ENCODE measurements at places on chromosomes 5 and 9.

- no peak for DNase-seq
These were observed 156.4 kb upstream of the ADRA1B start for GRCh38 chr5:159759791-159760290.

DNA sequence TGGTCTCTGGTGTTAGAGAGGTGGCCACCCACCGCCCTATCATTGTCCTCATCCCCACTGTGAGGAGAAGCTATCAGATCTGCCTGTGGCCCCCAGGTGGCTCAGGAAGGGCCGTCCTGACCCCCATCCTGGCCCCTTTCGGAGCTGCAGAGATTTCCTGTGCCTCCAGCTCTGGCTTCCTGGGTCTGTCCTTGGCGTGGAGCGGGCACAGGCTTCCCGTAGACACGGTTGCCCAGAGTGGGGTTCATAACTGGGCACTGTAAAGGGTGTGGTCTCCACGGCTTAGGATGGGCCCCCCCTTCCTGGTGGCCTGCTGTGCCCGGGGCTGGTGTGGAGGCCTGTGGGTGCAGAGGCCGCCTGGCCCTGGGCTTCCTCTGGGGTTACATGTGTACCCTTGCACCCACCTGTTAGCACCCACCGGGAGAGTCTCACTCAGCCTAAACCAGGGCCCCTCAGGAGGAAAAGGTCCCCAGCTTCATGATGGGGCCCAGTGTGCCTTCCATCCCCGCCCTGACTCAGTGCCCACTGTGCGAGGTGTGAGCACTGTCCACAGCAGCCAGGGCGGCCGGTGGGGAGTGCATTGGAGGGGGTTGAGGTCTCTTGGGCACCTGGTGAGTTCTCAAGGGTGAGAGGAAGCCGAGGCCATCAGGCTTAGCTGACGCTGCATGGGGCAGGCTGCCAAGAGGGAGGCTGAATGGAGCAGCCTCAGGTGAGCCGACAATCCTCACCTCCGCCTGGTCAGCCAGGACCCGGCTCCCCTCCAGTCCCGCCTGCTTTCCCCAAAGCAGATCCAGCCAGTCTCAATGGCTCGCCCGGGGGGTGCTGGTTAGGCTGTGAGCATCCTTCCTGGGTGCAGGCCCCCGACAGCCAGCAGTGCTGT is 15.3 kb upstream of the AJM1 start:
- no peak for DNase-seq

- no peak for DNase-seq
These were observed 125.3 kb upstream of the ABCA1 start for GRCh38 chr9:105053209-105053652.

DNA sequence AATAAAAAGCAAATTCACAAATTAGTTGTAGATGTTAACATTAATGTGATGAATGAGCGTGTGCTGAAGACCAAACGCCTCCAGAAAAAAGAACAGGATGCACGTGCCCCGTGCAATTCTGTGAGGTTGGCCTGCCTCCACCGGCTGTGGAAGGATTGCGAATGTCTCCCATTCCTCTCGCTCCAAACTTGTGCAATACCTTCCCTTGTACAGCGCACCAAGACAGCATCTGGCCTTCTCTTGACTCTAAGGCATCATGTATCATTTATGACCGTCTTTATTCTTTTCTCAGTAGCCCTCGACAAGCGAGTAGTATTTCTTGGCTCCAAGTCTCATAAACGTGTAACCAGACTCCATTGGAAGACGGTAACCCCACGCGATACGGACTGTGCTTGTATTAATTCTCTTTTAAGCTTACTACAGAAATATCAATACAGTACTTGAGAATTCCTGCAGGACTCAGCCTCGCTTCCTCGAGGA is 1.5 kb upstream of the TESK1 start:
- no peak for DNase-seq

- no peak for DNase-seq
These were observed 2371.8 kb upstream of the ACO1 start for GRCh38 chr9:30012622-30013021.

GRCh38 chr9:134391319-134392231 is 65.3 kb downstream of the RXRA start:
- no peak for DNase-seq

DNA sequence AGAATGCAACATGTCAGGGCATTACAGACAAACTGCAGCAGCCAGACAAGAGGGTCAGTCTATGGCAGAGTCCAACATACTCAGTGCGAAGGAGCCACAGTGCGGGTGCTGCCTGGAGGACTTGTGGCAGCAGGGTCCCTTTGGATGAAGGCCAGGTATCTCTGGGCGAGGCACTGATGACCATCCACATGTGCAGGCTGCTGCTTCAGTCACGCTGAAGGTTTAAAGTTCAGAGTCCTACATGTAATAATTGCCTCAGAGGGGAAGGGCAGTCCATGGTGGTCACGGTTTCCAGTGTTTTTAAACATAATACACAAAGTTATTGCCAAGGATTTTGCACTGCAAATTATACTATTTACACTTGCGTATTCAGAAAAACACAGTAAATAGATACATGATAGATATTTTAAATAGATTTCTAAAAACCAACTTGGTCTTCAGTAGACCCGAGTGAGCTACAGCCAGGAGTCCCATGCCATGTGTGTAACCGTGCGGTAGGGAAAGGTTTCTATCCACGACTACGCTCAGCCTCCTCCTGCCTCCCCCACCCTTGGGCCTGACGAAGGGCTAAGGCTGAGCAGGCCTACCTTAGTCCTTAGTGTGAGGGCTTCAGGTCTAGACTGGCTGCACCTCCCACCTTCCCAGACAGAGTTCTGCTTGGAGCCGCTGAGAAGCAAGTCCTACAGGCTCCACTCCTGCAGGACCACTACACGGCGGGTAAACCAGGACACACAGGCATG is 76.2 kb downstream of the GPR21 start:
- no peak for DNase-seq

- no peak for DNase-seq
These were observed 74.9 kb upstream of the HMHB1 start for GRCh38 chr5:143737062-143737461.

DNA sequence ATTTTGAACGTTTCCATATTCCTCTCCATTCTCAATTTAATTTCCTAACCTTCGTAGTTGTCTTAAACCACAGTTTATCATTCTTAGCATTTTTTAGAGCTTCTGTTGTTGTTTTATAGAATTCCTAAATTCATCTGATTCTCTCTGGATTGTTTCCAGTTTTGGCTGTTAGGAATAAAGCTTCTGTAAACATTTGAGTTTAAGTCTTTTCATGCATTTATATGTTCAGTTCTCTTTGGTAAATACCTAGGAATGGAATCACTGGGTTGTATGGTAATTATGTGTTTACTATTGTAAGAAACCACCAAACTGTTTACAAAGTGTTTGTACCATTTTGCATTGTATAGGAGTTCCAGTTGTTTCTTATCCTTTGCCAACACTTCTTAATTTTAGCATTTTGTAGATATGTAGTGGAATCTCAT is 29.7 kb downstream of the GPR21 start:
- DNase-seq: no peak

GRCh38 chr9:101453776-101454570 is 18.4 kb upstream of the ALDOB start:
- DNase-seq: no peak

GRCh38 chr5:115402822-115403577 is 106.5 kb upstream of the CCDC112 start:
- no peak for DNase-seq
